ENCODE measurements at places on chromosomes 1 and 21.

GRCh38 chr1:200880212-200880611 is 7.4 kb downstream of the GPR25 start:
- DNase-seq = no peak

GRCh38 chr1:94236013-94236491 is 1.3 kb downstream of the ARHGAP29 start:
- no peak for DNase-seq

- no peak for DNase-seq
Observed at GRCh38 chr21:46394595-46395104, 64.0 kb upstream of the DIP2A start.

DNA sequence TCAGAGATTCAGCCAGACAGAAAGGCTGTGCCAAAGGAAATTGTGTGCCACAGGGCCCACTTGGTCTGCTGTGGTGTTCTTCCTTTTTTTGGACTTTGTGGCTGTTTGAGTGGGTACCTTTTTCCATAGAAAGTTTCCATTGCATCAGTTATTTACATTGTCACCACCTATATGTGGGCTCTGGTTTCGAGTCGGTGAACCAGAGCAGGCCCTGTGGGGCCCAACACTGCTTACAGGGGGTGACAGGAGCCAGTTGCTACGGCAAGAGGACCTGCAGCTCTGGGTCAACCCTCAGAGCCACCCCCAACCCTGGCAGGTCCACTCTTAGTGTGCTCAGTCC is 157.0 kb upstream of the EDN2 start:
- no peak for DNase-seq

GRCh38 chr21:32523463-32523862 is 61.9 kb downstream of the TCP10L start:
- no peak for DNase-seq

DNA sequence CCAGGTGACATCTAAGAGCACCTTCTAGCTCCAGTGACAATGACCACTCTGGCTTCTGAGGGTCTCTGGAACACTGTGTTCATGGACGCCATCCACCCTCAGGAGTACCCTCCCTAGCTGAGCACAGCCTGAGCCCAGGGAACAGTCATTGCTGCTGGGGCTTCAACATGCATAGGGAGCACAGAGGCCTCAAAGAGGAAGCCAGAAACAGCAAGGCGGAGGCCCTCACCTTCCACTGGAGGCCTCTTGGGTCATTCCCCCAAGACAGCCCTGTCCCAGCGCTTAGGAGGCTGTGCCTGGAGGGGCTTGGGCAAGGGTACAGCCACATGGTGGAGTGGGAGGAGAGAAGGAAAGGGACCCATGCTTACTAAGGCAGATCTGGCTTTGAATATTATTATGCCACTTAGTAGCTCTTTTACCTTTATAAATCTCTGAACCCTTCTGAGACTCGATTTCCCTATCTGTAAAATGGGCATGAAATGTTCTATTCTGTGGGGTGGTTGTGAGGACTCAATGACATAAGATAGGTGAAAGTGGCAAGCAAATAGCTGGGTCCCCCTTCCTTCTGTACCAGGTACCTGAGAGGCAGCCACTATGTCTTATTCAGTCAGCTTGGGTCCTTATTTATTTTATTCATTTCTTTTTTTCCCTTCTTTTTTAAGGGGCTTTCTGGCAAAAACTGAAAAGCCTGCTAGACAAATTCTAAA is 32.8 kb downstream of the PTAFR start:
- no peak for DNase-seq

DNA sequence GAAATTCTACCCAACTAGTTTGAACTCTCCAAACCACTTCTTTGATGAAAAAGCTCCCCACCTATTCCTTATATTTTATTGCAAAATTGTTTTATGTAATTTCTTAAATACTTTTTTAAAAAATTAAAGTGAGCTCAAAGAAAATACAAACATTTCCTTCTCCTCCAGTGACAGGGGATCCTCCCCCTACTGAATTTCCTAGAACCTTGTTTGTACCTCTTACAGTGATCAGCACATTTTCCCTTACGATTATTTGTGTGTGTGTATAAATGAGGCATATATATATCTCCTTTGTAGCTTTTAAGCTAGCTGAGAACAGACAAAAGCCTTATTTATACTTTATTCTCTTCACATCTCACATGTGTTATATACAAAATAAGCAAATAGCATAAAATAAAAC is 44.4 kb downstream of the VAV3 start:
- DNase-seq = no peak

GRCh38 chr1:65564493-65564892 is 144.0 kb downstream of the LEPR start:
- no peak for DNase-seq

- no peak for DNase-seq
Observed at GRCh38 chr1:211490038-211490678, 1.8 kb downstream of the RD3 start.

GRCh38 chr1:53270107-53270506 is 31.8 kb upstream of the MAGOH start:
- no peak for DNase-seq

- DNase-seq = no peak
Observed at GRCh38 chr1:220511179-220511578, 16.8 kb upstream of the MARK1 start.

- DNase-seq = no peak
Observed at GRCh38 chr1:158099185-158099584, 81.5 kb upstream of the CD1D start.

- no peak for DNase-seq
Observed at GRCh38 chr1:203096566-203096965, 10.8 kb upstream of the MYOG start.

DNA sequence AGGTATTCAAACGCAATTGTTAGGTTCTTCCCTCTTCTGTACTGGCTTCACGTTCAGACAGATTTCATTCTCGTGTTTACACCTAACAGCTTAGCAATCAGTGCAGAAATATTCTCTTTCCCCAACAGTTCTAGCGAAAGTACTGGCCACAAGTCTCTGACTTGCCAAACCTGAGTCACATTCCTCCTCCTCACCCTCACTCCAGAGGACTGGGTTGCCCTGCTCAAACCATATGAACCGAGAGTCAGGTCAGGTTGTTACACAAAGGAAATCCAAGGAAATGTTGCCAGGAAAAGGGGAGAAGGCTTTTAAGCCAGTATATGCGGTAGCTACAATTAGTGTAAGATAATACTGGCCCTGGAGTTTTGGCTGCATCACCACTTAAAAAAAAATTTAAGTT is 282.5 kb downstream of the RGS7 start:
- no peak for DNase-seq

DNA sequence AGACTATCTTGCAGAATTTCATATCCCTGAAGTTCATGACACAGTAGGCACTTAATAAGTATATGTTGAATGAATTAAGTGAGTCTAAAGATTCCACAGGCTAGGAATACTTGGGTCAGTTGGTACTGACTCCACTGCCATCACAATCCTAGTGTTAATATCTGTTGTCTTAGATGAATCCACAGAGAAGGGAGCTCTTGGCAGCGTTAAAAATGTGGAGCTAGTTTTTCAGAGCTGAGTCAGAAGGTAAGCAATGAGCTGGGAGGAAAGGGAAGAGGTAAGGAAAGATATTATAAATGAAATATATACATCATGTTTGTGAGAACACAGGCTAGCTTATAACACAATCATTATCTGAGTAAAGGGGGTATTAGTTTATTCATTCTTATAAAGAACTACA is 21.8 kb upstream of the GORAB start:
- no peak for DNase-seq

- DNase-seq = no peak
Observed at GRCh38 chr1:53807916-53808315, 30.2 kb downstream of the NDC1 start.

DNA sequence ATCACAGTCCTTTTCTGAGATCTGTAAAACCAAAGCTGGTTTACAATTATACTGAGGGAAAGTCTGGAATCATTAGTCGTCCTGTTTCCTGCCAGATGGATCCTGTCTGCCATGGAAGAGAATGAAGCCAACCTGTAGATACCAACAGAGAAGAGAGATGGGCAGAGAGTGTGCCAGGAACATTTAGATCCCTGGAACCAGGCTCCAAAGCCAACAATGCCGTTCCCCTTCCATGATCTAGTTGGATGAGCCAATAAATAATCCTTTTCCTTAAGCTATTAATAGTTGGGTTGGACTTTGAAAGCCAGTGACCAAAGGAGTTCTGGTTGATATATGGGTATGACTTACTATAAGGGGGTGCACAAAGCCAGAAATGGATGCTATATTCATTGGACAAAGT is 15.0 kb downstream of the CAPN8 start:
- DNase-seq = no peak

- DNase-seq = no peak
Observed at GRCh38 chr1:188129856-188130838, 1301.4 kb downstream of the PLA2G4A start.

GRCh38 chr1:229133811-229134210 is 137.1 kb upstream of the RAB4A start:
- DNase-seq = no peak

DNA sequence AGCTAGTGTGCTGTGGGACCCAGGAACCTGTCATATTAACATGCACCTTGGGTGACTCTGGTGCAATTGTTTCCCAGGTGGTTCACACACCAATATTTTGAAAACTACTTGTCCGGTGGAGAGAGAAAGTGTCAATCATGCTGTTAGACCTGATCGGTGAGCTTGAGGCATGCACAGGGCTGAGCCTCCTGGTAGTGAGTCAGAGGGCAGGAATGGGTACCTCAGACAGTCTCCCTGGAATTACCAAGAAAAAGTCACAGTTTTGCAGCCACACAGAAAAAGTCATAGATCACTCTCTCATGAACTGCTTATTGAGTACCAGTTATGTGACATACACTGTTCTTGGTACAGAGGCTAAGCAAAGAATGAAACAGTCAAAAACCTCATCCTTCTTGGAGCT is 140.1 kb upstream of the NFIA start:
- no peak for DNase-seq

- no peak for DNase-seq
Observed at GRCh38 chr1:6724517-6725141, 23.0 kb upstream of the DNAJC11 start.

- no peak for DNase-seq
Observed at GRCh38 chr1:232707142-232707541, 77.2 kb upstream of the SIPA1L2 start.

- DNase-seq = no peak
Observed at GRCh38 chr1:81982523-81982922, 181.8 kb downstream of the ADGRL2 start.

- no peak for DNase-seq
Observed at GRCh38 chr1:33337441-33337840, 16.5 kb upstream of the A3GALT2 start.

DNA sequence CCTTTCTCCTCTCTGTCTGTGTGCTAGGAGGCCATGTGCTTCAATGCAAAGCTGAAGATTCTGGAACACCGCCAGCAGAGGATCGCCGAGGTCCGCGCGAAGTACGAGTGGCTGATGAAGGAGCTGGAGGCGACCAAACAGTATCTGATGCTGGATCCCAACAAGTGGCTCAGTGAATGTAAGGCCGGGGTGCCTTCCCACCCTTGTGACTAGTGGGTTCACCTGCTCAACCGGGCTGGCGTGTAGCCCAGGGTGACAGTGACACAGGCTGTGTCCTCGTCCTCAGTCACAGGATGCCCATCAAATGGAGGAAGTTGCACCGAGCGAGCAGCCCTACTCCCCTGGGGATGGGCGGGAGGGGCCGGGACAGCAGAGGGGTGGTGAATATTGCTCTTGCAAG is 544.1 kb downstream of the KIF26B start:
- no peak for DNase-seq

DNA sequence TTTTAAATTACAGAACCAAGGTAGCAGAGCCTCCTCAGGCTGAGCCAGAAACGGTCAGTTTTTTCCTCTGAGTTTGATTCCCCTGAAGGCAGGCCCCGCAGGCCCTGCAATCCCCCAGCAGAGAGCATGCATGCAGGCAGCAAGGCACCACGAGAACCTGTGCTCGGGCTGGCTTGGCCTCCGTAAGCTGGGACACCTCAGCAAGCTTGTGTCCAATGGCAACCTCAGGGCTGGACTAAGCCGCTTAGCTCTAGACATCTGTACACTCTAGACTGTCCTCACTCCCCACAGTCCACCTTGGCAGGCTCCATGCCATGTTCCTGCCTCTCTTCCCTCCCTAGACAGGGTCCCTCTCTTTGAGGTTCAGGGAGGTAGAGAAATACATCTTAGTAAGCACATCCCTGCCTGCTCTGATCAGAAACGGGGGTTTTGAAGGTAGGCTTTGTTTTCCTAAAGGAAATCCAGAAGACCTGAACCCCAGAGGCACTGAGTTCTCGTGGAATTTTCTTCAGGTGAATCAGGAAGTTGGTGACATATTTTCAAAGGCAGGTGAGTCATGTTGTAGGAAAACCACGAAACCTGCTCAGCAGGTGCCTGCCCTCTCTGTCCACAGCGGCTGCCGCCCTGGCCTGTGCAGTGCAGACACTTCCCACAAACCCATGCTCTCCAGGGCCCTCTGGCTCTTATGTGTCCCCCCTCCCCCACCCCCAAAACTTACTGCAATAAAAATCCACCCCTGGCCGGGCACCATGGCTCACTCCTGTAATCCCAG is 7.0 kb downstream of the TMEM63A start:
- DNase-seq = no peak

DNA sequence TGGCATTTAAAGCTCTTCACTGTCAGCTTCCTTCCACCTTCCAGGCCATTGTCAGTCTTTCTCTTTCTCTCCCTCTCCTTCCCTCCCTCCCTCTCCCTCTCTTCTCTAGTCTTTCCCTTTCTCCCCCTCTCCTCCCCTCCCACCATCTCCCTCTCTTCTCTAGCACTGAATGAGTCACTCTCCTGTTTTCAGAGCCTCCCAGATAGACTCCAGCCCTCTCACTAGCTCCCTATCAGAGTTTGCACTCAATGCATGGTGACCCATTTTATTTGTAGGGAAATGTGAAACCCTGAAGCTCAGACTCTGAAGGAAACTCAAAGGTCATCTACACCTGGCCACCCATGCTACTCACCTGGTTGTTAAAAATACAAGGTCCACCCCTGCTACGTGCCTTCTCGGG is 4.4 kb upstream of the MATN1 start:
- no peak for DNase-seq

GRCh38 chr1:23167353-23168078 is 1.1 kb downstream of the LUZP1 start:
- no peak for DNase-seq

GRCh38 chr1:209839875-209840546 is 12.2 kb downstream of the UTP25 start:
- DNase-seq = no peak

- DNase-seq = no peak
Observed at GRCh38 chr1:30188999-30189398, 534.4 kb downstream of the MATN1 start.

DNA sequence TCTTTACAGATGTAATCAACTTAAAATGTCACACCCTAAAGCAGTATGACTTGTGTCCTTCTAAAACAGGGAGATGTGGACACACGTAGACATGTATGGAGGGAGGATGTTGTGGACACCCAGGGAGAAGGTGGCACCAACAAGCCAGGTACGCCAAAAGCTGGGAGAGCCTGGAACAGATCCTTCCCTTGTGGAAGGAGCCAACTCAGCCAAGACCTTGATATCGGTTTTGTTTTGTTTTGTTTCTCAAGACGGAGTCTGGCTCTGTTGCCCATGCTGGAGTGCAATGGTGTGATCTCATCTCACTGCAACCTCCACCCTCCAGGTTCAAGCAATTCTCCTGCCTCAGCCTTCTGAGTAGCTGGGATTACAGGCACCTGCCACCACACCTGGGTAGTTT is 45.6 kb downstream of the CHAF1B start:
- DNase-seq = no peak

Data from iPS DF 6.9 (cell line).